ENCODE measurements at places on chromosomes 2 and 18.

GRCh38 chr18:45765796-45766195, 41.8 kb downstream of the SLC14A1 start:
- DNase-seq: no peak

GRCh38 chr2:216370961-216371712, 1.1 kb downstream of the MARCHF4 start:
- no peak for DNase-seq

DNA sequence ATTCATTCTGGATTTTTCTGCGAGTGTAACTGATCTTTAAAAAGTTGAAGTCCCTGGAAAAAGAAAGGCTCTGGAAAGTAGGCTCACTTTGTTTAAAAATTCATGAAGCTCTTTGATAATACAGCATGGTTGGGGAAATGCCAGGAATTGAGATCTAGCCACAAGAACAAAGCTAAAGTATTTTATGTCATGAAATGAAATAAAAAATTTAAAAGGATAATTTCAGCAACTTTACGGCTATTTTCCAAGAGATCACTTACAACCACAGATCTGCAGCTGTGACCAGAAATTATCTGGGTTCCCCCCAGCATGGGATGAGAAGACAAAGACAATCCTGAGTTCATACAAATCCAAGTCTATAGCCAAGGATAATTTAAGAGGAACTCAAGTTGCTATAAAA, 25.3 kb upstream of the RFX8 start:
- DNase-seq: no peak

- no peak for DNase-seq
Measured at GRCh38 chr2:200121931-200122330, 166.5 kb downstream of the MAIP1 start.

DNA sequence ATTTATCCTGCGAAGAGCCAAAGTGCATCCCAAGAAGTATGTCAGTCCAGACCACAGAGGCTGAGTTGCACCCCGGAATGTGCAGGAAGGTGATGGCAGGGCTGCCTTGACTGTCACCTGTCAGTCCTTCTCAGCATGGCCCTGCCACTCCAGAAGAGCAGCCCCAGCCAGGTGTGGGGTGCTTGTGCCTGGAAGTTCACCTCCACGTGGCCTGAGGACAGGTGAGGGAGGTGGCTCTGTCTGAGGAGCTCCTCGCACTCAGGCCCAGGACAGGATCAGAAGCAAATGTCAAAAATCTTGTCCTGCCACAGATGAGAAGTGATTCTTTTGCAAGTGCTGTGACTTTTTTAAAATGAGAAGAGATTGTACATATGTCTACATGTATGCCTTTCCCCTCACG, 31.4 kb upstream of the B3GNT7 start:
- DNase-seq: no peak

GRCh38 chr2:71456617-71457016, 3.3 kb downstream of the DYSF start:
- no peak for DNase-seq

DNA sequence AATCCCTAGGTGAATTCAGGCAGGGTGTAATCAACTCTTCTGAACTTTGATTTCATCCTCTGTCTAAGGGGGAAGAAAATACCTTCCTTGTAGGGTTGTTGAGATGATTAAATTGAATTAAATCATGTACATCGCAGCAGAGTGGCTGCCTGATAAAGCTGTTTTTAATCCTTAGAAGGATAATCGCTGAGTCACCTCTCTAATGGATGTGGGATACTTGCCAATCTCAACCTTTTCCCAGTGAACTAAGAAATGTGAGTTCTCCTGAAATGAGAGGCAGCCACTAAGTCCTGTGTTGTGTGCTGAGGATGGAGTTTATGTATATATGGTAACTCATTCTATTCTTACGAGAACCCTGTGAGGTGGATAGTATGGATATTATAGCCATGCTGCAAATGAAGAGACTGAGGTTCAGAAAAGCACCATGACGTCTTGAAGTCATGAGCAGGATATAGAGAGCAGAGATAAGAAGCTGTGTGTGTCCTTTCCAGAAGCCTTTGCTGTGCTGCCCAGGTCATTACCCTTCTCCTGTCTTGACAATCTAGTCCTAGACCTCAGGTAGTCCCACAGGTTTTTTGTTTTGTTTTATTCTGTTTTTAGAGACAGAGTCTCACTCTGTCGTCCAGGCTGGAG, 93.3 kb downstream of the HNRNPLL start:
- DNase-seq: no peak

GRCh38 chr2:15745907-15746702, 154.4 kb downstream of the DDX1 start:
- DNase-seq: no peak

- DNase-seq: no peak
Measured at GRCh38 chr18:60984510-60984909, 348.7 kb upstream of the CDH20 start.

DNA sequence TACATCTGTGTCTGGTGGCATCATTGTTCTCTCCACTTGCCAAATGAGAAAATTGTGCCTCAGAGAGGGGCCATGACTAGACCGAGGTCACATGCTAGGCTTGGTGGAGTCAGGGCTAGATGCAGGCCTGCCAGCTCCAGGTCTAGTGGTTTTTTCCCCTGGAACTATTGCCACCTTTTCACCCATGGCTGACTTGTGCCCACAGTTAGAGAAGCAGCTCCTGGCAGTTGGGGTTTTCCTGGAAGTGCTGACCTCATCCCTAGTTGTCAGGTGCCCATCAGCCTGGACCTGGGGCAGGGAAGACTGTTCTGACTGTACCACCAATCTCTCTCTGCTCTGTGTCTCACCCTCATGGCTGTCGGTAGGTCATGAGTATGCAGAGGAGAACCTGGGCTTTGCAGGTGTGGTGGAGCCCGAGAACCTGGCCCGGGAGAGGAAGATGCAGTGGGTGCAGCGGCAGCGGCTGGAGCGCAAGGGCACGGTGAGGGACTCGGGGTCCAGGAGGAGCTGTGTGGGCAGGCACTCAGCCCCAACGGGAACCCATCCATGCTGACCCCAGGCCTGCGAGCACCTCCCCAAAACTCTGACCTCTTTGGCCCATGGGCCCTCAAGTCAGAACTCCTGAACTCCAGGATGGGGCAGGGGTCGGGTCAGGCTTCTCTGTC, 12.4 kb upstream of the CATIP start:
- no peak for DNase-seq

DNA sequence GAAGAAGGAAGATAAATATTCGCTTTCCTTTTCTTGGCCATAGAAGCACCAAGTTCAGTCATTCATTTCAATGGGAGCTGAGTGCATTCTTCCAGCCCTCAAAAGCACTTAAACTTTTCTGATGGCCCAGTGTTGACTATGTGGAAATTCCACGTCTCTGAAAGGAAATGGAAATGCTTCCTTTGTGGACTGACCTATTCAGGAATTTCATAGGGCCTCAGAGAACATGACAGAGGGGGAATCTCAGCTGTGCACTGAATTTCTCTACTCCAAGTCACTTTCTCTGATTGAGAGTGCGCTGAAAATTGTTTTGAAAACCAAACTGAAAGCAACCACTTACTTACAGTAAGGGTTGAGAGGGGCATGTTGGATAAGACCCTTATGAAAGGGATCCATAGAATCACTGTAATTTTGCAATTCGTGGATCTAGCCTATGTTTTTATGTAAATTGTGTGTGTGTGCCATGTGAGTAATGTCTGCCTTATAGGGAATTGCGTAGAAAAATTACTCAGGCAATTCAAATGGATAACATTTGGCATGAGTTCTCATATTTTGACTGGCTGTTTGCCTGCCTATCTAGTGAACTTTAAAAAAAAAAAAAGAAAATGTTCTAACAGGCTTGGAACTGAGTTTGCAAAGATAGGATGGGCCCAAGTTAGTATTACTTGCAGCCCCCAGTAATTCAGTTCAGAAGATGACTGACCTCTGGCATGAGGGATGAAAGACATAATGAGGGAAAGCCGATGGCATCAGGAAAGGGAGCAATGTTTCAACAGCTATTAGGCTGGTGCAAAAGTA, 437.0 kb downstream of the PTPRM start:
- no peak for DNase-seq

- DNase-seq: no peak
Measured at GRCh38 chr2:42761554-42761953, 2.4 kb downstream of the OXER1 start.

DNA sequence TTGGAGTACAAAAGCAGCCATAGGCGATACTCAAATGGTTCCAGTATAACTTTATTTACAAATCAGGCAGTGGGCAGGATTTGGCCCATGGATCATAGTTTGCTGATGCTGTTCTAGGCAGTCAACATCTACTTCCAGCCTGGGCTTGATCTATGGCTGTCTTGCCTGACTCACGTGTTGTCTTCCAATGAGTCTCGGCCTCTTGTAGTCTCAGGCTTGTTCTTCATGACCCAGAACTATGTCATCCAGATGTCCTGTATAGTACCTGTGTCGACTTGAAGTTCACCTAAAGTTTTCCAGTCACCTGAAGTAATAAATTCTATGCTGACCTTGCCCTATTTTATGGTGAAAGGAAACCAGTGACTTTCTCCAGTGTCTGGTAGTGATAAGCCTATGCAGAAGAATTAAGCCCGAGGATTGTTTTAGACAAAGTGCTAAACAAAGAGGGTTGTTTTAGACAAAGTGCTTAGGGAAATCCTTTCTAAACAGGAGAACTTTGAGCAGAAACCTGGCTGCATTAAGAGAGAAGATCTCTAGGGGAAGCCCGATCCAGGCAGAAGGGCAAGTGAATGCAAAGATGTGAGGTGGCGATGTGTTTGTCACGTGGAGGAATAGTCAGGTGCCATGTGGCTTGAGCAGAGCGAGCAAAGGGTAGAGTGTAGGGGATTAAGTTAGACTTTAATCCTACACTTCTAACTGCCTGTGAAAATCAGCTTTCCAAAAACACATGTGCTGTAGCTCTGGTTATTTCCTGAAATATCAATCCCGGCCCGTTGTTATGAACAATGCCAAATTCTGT, 8.5 kb upstream of the THNSL2 start:
- no peak for DNase-seq

GRCh38 chr2:228181098-228182019, at the start of gene SPHKAP:
Gene SPHKAP, minus strand, starts transcription at chr2:228181687. Its CDS starts 89 bp downstream, at chr2:228181598.
- no peak for DNase-seq

GRCh38 chr18:48756511-48757226, 194.1 kb downstream of the SMAD7 start:
- no peak for DNase-seq

DNA sequence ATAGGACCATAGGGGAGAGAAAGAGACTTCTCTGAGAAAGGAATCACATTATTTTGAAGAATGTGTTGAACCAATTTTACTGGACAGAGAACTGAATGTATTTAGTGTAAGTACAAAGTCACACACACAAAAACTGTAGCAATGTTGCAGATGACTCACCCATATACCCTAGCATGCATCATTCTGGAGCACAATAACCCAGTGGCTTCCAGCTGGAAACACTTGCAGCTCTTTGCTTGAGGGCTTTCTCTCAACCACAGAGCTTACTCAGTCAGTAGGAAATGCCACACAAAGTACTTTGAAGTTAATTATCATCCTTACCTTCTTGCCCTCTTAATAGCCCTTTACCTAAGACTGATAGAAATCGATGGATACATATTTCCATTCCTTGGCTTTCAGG, 760.0 kb upstream of the FSHR start:
- DNase-seq: no peak

DNA sequence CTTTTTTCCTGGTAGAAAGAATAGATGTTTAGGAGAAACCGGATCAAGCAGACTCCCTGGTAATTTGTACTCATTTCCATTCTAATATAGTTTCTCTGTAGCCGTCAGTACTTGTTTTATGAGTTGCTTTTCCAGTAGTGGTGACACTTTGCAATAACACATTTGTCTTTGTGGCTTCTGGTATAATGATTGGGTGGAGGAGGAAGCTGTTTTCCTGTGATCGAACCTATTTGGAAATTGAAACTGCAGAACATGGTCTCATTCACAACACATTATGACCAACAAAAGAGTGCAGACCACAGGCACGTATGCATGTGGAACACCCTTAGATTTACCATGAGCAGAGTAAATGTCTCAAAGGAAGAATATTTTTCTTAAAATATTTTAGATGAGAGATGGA, 7.6 kb upstream of the SERPINB12 start:
- no peak for DNase-seq

GRCh38 chr2:216023055-216023648, 9.8 kb upstream of the MREG start:
- no peak for DNase-seq

DNA sequence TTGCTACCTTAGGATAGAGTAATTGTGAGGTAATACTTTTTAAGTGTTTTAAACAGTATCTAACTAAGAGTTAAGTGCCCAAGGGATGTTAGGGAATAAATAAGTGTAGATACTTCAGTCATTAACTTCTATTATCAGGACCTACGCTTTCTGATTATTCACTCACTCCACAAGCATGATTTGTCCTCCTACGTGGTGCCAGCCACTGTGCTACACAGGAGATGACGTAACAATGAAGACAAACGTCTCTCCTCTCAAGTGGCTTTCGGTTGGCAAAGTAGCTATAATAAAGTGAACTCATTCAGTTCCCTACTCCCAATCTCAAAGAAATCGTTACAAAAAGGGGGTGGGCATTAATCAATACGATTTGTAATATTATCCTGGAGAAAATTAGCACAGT, 100.9 kb upstream of the SETBP1 start:
- DNase-seq: no peak

GRCh38 chr2:165406173-165406572, 63.3 kb upstream of the CSRNP3 start:
- DNase-seq: no peak

DNA sequence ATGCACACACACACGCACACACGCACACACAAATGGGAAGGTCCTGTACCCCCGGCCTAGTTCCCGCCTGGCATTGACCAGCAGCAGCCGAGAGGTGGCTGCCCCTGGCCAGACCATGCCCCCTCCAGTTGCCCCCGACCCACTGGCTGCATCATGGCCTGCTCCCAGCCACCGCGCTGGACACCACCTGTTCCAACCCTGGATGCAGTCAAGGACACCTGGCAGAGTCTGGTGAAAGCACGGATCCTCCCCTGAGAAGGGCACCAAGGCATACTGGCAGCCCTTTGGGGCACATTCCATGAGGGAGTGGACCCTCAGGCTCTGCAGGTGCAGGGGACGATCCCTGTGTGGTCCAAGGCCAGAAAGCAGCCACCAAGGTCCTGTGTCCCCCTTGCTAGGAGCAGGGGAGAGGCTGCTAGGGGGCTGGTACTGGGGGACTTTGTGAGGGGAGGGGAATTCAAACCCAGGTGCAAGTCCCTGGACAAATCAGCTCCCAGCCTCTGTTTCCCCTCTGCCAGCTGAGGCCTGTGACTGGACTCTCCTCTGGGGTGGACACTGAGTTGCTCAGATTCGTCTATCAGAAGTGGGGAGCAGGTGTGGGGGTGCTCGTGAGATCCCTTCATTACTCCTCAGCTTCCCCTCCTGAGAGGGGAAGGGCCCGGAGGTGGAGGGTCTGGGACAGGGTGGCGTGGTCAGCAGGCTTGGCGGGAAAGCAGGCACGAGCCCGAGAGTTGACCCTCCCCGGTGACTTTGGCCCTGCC, 3.5 kb downstream of the ESPNL start:
- DNase-seq: no peak
